WTC11 (cell line): ENCODE measurements at places on chromosomes 6 and 20.
A peak's percentile ranks its signal among the peaks of the same experiment; 100 is the strongest.

DNA sequence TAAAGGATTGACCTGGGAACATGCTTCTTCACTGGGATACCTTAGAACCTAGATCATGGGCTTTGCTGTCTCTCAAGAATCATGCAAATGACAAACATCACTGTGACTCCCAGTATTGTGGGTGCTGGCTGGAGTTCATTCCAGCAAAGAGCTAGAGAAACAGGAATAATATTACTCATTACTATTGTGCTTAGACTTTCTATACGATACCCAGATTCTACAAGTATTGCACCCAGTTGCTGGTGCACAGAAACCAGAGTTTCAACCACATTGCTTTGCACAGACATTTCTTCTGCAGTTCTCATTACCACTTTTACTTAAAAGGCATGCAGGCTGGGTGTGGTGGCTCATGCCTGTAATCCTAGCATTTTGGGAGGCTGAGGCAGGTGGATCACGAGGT, 220.4 kb upstream of the ZNF217 start:
- no peak for DNase-seq

- DNase-seq = peak; percentile 91
Measured at GRCh38 chr6:36765594-36766398, 68.2 kb downstream of the RAB44 start.

DNA sequence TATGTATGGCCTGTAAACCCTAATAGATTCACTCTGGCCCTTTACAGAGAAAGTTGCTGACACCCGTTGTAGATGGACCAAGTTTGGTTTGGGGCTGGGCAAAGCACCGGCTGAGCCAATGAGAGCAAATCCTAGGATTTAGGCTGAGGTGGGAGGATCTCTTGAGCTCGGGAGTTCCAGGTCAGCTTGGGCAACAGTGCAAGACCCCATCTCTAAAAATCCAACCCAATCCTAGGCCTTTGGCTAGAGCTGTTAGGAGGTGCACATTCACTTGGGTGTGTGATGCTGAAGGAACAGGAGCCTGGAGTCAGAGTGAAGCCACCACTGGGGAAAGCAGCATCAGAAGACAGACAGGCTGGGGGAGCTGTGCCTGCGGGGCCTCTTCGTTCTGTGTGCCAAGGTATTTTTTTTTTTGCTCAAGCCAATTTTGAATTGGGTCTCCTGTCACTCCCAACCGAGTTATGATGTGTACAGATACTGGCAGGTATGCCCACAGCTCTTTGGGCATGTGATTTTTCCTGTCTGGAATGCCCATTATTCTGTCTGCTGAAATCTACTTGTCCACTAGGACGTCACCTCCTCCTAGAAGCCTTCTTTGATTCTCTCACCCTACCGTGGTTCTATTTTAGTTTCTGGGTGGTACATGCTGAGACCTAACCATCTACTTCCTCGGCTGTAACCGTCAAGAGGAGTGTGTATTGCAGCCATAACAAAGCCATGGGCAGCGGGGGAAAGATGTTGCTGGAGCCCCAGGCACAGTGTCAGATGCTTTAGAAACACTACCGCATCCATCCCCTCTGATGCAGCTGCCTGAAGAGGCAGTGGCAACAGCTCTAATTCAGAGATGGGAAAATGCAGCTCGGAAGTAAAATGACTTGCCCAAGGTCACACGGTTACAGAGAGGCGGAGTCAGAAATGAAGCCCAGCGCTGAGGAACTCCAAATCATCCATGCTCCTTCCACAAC, 54.0 kb downstream of the TTI1 start:
- DNase-seq = no peak

GRCh38 chr20:36569847-36570429, 3.5 kb upstream of the TGIF2 start:
- no peak for DNase-seq

GRCh38 chr6:30135757-30136156, at the start of gene TRIM40:
TSS of gene TRIM40 (plus strand) at chr6:30136140. CDS start at chr6:30137037, 897 bp downstream.
- no peak for DNase-seq

DNA sequence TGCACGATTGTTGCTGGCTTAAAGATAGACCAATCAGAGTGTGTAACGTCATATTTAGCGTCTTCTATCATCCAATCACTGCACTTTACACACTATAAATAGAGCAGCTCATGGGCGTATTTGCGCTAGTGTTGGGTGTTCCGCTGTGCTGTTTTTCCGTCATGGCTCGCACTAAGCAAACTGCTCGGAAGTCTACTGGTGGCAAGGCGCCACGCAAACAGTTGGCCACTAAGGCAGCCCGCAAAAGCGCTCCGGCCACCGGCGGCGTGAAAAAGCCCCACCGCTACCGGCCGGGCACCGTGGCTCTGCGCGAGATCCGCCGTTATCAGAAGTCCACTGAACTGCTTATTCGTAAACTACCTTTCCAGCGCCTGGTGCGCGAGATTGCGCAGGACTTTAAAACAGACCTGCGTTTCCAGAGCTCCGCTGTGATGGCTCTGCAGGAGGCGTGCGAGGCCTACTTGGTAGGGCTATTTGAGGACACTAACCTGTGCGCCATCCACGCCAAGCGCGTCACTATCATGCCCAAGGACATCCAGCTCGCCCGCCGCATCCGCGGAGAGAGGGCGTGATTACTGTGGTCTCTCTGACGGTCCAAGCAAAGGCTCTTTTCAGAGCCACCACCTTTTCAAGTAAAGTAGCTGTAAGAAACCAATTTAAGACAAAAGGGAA, 57.9 kb downstream of the TRIM38 start:
- DNase-seq = peak; percentile 59
